SW 1271 (cell line): ENCODE measurements at places on chromosomes 6 and 20.

GRCh38 chr6:129893640-129894039 is 32.5 kb upstream of the TMEM244 start:
- DNase-seq, result no peak

DNA sequence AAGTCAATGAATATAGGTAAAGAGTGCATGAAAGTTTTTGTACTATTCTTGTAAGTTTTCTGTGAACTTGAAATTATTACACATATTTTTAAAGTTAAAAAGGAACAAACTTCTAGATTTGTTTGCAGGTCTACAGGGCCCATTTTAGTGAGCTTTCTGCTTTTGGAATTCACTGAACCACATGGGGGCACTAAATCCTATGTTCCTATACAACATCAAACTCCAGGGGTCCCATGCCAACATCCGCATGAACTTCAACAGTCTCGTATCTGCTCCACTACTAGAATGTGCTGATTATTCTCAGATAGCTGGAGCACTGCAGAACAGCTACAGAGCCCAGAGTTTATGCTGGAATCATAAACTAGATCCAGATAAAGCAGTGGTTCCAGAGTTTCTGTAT is 347.9 kb upstream of the SPTLC3 start:
- no peak for DNase-seq

- DNase-seq, result no peak
These were observed 74.1 kb upstream of the SALL4 start for GRCh38 chr20:51876313-51876940.

GRCh38 chr6:30798494-30798893 is 54.1 kb upstream of the IER3 start:
- no peak for DNase-seq

- no peak for DNase-seq
These were observed 41.9 kb upstream of the PKIB start for GRCh38 chr6:122568350-122568749.

DNA sequence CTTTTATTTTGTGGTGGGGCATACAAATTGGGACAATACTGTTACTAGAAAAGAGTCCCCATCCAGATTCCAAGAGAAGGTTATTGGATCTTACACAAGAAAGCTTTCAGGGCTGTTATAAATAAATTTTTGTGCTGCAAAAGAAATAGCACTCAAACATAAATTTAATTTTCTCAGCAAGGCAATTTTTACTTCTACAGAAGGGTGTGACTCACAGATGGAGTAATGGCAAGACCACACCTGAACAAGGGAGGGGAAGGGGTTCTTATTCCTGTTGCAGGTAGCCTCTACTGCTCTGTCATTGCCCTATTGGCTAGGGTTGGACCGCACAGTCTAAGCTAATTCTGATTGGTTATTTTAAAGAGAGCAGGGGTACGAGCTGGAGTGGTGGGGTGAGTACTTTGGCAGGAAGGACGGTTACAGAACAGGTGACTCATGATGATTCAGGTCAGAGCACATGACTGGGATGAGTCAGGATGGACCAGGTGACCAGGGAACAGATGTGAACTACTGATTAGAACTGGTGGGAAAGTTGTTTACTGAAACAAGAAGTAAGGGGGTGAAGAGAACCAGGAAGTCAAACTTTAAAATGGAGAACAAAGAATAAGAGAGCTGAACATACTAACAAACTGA is 41.1 kb downstream of the CNR1 start:
- DNase-seq, result no peak

DNA sequence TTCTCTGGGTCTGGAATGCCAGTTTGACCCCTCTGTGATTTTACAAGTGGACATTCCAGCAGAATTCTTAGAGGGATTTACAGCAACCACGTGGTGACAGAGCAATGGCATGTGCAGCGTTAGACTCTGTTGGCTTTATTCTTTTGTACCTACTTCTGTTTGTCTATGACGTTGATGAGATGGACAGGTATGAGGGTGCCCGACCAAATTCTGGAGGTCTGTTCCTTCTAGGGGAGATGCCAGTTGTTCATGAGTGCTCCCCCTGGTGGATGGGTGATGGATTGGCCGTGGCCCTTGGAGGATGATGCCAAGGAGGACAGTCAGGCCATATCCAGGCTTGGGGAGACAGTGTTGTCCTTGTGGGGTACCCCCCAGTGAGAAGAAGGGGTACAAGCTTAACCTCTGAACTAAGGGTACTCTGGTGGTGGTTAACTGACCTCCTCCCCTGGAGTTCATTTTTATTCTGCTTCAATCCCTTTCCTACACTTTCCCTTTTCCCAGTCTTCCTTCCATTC is 198.6 kb downstream of the DTNBP1 start:
- peak; percentile 12 for DNase-seq

DNA sequence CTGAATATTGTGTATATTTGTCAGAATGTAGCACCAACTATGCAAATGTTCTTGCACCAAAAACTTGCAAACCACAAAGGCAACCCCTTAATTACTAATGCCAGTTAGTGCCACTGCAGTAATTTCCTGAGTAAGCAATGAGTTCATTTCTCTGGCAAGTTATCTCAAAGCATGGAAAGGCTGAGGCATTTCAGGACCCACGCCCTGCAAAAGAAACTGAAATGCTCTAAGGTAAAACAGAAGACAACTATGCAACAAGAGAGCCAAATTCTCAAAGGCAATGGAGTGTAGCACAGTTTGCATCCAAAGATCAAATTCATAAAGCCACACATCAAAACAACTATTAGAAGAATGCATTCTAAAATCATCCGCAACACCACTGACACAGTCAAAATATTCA is 994.4 kb downstream of the EYS start:
- no peak for DNase-seq

DNA sequence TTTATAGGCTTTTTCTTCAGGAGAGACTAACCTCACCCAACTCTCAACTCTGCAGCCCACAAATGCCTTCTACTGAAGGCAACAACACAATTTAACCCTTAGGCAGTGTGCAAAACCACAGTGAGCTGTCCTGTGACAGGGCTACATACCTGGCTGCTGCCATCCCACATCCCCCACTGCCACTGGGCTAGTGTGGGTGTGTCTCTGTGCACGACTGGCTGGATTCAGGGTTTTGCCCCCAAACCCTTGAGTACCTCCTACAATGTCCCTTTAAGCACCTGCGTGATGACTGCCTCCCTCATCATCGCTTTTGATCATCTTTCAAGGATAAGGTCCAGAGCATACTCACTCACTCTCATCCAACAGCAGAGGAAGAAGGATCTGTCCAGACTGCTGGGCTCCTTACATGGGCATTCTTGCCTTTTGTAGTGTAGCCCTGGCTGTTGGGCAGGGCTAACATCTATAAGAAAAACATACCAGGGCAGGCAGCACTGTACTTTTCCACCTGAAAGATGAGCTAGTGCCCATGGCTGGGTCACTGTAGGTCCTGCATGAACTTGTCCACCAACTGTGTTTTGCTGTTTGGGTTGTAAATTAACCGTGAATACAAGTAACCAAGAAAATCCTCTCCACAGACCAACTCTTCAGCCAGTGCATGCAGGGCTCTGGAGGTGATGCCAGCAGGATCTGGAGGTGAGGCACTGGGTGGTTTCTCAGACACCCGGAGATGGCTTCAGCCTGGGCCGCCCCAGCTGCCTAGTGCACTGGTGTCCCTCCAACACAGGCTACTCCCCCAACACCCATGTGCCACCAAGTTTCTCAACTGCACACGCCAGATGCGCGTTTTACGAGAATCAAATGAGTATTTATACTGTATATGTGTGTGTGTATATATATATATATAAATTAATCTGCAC is 45.2 kb downstream of the PLCG1 start:
- DNase-seq, result no peak

- DNase-seq, result no peak
These were observed 12.9 kb upstream of the NTSR1 start for GRCh38 chr20:62695448-62696414.

DNA sequence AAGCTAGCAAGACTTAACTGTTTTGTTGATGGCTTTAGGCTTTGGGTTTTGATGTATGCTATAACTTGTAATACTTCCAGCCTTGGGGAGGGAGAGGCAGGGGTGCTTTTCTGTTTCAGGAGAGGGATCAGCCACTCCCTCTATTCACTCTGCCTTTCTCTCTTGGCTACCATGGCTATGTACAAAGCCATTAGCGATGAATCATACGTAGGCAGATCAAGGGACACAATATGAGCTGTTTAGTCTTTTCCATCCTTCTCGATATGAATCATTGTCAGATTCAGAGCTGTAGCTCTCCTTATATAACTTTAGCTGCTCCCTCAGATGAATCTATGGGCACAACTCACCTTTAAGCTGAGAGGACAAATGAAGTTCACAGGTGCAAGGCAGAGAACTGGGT is 230.6 kb downstream of the TSHZ2 start:
- DNase-seq, result no peak
